ENCODE measurements at places on chromosomes 1 and 21.

- DNase-seq = no peak
Observed at GRCh38 chr1:228897901-228898300, 162.6 kb downstream of the RHOU start.

DNA sequence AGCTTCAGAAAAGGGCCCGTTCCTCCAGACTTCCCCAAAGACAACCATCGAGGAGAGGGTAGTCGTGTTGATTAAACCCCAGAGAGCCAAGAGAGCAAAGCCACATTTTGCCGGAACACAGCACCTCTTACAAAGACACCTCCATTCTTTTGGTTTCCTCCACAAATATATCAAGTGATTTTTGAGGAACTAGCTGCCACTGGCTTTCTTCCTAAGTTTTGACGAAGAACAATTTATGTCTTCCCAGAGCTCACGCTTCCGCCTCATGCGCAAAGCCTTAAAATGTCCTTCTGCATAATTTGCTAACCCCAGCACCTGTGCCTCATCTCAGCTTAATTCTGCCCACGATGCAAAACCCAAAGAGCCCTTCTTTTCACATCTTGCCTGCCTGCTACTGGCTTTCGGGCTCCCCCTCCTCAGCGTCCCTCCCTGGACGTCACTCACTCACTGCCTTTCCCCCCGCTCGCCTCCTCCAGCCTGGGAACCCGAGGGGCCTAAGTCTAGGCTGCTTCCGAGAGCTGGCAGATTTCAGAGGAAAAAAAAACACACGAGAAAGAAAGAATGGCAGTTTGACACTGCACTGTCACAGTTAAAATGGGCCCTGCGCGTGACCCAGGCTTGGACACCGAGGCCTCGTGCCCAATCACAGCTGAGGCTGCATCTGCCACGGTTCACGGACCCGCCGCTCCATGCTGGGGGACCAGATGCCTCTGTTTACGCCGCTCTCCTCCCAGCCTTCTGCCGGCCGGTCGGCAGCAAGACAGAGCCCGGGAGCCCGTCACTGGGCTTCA, 77.6 kb upstream of the IFNAR2 start:
- DNase-seq = no peak

GRCh38 chr1:217389895-217390294, 241.0 kb downstream of the GPATCH2 start:
- DNase-seq = no peak

DNA sequence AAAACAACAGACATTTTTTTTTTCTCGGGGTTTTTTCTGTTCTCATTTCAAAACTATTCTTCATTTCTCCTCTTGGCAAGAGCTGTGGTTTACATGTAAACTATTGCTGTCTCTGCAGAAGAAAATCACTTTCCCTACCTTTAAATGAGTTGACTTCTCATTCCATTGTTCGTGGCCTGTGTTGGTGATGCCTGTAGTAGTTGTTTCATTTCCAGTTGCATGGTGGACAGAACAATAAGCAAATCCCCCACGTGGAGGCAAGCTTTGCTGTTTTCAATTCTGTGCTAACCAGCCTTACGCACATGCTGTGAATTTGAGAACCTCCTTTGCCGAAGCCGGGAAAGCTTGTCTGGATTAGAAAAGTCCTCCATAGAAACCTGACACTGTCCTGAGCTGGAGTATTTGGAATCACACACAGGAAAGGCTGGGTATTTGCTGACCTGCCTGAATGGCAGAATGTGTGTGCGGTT, 26.2 kb upstream of the MAP3K7CL start:
- no peak for DNase-seq

DNA sequence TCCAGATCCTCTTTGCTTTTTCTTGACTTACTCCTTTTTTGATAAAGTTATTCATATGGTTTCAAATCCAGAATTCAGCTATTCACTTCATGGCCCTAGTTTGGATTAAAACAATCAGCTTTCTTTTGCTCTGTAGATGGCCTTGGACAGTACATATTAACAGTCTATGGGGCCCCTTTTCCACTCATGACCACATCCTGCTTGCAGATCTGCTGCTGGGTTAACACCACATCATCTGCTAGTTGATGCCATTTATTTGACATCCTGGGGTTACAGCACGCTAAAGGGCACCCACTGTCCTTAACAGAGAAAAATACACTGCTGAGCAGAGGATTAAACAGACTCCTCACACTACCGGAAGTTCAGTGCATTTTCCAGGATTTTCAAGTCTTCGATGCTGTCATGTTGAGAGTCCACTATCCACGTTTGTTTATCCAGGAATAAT, 941 bp upstream of the IFI16 start:
- no peak for DNase-seq

DNA sequence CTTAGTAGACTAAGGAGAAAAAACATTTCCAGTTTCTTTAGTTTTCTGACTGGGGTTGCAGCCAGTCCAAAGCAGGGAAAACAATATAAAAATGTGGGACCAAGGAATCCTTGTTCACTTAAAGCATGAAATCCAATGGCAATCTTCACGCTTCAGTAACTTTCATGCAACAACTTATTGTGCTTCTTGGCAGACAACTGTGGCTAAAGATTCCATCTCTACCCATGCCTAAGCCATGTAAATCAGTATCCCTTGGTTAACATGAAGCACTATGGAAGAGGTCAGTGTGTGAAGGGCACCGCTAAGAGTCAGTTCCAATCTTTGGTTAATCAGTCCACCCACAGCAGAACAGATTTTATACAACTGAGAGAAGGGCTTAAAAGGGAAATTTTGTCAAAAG, 201.8 kb upstream of the GREM2 start:
- no peak for DNase-seq

- no peak for DNase-seq
Observed at GRCh38 chr1:22055463-22055862, 3.0 kb downstream of the CDC42 start.

DNA sequence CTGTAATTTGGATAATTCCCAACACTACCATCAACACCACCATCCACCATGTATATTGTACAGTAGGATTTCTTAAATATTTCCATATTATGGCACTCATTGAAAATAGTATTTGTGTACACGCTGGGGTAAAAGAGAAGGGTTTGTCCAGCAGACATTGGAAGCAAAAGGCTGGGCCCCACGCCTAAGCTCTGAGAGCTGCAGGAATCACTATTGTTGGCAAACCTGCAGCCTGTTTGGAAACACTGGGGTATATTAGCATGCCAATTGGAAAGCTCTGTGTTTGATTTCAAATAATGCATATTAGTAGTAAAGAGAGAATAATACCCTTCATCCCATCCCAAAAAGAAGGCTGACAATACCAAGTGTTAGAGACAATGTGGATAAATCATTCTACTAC, 81.5 kb upstream of the DPYD start:
- no peak for DNase-seq

GRCh38 chr1:211923095-211923494, 92.5 kb upstream of the LPGAT1 start:
- DNase-seq = no peak

GRCh38 chr1:227742738-227743715, 7.8 kb downstream of the SNAP47 start:
- DNase-seq = no peak

- no peak for DNase-seq
Observed at GRCh38 chr1:47410068-47410455, 6.0 kb upstream of the FOXE3 start.
